Stimulated activated CD4-positive, alpha-beta T cell treated with anti-CD3 and anti-CD28 coated beads, Interleukin-1b, Interleukin-23, amount 100 ng/mL, for 4 hours (primary cell): ENCODE measurements at places on chromosomes 4 and X.

GRCh38 chr4:165175879-165176278 lies 31.5 kb upstream of the KLHL2 start:
- no peak for DNase-seq

DNA sequence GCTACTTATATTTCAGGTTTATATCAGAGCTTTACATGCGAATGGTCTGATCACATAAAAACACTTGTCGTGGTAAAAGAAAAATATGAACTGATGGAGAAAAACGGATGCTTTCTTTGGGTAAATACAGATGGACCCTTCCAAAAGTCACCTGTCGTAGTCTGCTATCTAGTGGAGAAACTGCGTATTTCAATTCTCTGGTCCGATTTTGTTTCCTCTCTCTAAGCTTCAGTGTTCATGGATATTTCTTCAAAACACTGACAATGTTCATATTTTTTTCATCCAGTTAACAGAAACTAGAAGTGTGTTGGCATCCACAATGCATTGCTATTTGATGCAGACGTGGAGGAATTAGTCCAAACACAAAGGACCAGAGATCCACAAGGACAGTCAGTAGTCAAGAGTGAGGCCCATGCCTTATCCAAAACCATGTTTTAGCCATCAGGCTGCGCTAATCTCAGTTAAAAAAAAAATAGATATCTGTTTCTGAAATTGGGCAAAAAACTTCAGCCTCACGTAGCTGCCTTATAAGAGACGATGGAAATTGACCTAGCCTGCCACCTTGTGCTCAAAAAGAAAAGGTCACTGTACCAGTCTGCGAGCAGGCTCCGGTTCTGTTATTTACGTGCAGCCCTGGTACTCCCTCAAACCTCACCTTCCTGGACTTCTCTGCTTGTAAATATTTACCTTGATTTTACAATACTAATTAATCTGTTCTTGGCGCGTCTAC lies 16.0 kb downstream of the MEPE start:
- peak; percentile 6 for DNase-seq

GRCh38 chr4:4462970-4463369 lies 76.1 kb downstream of the NSG1 start:
- no peak for DNase-seq

GRCh38 chrX:45372151-45372550 lies 171.5 kb upstream of the DIPK2B start:
- no peak for DNase-seq

GRCh38 chr4:83605744-83606172 lies 69.8 kb downstream of the GPAT3 start:
- DNase-seq, result no peak

- DNase-seq, result no peak
Measured at GRCh38 chrX:139820358-139820984, 112.4 kb downstream of the ATP11C start.

DNA sequence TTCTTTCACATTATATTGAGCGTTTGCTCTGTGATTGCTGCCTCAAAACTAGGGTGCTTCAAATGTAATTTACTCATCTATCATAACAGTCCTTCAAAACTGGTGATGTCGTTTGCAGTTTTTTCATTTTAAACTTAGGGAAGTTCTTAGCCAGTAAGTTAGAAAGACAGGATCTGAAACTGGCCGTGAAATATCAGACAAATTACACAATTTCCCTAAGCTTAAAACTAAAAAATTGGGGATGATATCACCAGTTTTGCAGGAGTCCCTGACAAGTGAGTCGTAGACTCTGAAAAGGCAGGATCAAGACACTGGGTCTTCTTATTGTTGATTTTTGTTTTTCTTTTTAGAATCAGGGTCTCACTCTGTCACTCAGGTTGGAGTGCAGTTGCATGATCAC lies 44.8 kb downstream of the MOB1B start:
- DNase-seq, result no peak

- DNase-seq, result no peak
Measured at GRCh38 chrX:100368167-100368566, 41.9 kb downstream of the PCDH19 start.

GRCh38 chr4:110989125-110989524 lies 366.2 kb upstream of the PITX2 start:
- DNase-seq, result no peak

DNA sequence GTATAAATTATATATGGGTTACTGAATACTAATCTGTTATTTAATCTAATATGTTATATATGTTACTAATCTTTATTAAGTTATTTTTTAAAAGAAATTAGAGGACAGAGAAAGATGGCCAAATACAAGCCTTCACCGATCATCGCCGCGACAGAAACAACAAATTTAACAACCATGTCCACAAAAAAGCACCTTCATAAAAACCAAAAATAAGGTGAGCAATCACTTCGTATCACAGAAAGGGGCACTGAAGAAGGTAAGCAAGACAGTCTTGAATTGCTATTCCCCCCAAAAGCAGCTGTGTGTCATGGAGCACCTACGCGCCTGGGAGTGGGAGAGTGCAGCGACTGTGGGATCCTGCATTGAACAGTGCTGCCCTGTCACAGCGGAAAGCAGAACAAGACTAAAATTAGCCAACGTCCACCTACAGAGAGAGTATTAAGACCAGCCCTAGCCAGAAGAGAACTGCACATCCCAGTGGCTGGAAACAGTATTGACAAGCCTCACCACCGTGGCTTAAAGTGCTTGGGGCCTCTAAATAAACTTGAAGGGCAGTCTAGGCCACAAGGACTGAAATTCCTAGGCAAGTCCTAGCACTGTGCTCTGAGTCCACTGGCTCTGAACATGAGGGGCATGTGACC lies 38.5 kb downstream of the LRBA start:
- DNase-seq, result no peak

DNA sequence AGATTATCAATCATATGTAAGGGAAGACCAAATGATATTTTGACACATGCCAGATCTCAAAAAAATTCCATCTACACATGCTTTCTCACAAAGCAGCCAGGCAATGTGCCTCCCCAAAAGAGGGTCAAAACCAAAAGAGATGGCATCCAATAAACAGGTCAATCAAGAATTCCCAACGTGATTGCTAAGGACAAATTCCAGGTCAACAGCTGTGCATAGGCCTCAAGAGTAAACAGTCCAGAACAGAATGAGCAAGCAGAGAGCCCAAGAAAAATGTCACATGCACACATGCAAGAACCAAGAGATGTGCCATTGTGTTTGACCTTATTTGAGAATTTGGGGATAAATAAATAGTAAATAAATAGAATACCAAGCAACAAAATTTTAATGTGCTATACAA lies 136.7 kb downstream of the APBB2 start:
- DNase-seq, result no peak

DNA sequence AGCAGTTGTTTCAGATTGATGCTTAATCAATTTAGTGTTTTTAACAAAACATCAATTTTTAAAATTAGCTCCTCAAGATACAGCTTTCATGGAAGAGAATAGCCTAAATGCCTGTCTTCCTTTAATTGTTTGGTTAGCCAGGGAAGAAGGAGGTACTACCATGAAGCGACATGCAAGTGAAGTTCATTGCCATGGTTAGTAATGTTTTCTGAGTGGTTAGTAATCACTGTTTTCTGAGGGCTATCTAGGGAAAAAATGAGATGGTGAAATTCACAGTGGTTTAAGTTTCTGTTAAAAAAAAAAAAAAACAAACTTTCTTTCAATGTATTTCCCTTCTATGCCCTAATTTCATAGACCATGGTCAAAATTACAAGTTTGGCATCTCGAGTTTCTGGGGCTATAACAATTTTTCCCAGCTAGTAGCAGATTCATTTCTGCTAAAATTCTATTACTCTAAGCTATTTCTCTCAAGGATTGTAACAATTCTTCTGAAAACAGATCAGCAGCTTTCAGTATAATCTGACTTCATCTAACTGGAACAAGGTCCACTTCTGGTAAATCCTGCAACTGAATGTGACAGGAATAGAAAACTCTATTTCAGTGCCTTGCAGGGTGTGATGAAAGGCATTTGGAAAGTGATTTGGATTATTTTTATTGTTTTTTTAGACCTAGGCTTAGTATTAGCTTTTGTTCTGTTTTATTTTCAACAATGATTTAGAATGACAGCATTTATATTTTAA lies 157.0 kb downstream of the PCDH18 start:
- DNase-seq, result no peak
